Brain microvascular endothelial cell (primary cell): ENCODE measurements at places on chromosomes 2 and 18.
A peak's percentile ranks its signal among the peaks of the same experiment; 100 is the strongest.

- DNase-seq, result peak; percentile 15
Observed at GRCh38 chr2:96760986-96761832, 507 bp downstream of the CNNM4 start.

- no peak for DNase-seq
Observed at GRCh38 chr2:160479269-160479668, 14.3 kb downstream of the RBMS1 start.

- no peak for DNase-seq
Observed at GRCh38 chr2:42510191-42510590, 16.4 kb upstream of the KCNG3 start.

DNA sequence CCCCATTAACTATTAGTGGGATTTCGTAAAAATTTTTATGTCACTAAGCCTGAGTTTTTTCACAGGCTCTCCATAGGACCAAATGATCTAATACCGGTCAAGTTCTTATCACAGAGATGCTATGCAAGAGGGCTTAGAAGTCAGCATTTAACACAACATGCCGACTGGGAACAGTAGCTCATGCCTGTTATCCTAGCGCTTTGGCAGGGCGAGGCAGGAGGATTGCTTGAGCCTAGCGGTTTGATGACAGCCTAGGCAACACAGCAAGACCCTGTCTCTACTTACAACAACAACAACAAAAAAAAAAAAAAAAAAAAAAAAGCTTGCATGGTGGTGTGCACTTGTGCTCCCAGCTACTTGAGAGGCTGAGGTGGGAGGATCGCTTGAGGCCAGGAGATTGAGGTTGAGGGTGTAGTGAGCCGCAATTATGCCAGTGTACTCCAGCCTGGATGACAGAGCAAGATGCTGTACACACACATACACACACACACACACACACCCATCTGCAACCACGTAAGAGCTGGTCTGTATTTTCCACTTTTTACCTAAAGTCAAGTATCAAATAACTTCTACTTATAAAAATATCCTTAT lies 67.6 kb upstream of the FAM124B start:
- DNase-seq, result no peak

DNA sequence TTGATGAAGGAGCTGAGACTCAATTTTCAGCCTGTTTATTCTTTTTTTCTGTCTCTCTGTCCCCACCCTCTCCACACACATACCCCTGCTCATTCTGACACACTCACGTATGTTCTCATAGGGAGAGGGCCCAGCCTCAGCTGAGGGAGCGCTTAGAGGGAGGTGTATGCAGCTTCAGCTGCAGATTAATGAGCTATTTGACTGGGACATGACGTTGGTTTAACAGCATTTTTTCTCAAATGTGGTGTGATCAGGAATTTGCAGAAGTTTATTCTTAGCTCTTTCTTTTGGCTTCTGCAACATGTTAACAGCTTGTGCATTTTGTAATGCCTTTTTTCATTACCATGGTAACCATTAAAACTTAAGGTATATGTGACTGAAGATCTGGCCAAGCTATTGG lies 1547.1 kb upstream of the PIK3C3 start:
- DNase-seq, result no peak

- no peak for DNase-seq
Observed at GRCh38 chr18:39500306-39500705, 1934.7 kb upstream of the CELF4 start.

DNA sequence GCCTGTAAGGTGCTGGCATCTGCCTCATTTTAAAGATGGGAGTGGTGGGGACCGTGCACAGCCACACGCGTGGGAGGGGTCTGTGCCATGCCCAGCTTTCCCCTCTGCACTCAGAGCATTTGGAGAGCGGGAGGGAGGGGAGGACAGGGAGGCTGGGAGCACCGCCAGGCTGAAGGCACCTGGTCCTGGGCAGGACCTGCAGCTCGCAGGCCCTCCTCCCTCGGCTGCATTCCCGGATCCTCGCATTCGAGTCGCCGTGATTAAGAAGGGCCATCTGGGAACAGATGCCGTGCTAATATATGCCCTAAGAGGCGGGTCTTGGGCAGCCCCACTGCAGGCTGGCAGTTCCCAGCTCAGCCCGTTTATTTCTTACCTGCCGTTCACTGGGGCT lies 84.0 kb downstream of the PTGR3 start:
- DNase-seq, result no peak

- no peak for DNase-seq
Observed at GRCh38 chr18:69956057-69956456, 8.4 kb upstream of the CD226 start.

DNA sequence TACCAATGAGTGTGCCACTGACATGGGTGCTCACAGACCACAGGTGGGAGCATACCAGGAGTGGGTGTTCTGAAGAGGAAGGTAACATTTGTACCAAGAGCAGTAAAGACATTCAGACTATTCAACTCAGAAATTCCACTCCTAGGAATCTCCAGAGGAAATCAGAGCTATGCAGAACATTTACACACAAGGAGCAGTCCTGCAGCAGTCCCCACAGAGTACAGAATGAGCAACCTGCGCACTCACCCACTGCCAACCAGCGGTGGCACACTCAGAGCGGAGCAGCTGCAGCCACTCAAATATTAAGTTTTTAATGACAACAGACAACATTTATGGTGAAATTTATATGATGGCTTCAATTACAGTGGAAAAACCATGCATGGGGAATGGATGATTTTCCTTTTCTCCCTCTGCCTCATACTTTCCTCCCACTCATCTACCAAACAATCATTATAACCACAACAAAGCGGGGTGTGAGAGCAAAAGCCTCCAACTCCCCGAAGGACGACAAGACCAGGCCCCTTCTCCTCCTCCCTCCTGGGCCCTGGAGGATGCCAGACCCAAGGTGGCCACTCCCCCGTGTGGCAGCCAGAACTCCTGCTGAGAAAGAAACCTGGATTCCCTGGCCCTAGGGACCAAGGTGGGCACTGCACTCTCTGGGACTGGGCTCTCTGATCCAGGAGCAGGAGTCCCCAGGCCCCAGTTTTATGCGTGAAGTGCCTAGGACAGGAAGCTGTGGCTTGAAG lies 5.4 kb downstream of the HS6ST1 start:
- no peak for DNase-seq

- DNase-seq, result no peak
Observed at GRCh38 chr2:129861666-129862288, 117.7 kb upstream of the RAB6C start.

DNA sequence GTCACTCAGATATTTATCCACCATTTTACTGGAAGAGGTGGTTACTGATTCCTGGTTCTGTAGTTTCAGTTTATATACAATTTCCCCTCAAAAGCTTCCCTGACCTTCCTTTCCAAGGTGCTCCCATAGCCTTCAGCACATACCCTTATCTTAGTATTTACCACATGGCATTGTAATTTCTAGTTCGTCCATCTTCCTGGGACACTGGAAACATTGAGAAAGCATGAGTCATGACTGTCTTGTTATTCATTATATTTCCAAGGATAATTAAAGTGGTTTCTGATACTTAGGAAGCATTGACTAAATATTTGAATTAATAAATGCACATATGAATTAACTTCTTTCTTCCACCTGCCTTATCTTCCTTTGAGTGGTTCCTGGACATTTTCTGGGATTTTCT lies 203.8 kb downstream of the ETAA1 start:
- DNase-seq, result peak; percentile 39

DNA sequence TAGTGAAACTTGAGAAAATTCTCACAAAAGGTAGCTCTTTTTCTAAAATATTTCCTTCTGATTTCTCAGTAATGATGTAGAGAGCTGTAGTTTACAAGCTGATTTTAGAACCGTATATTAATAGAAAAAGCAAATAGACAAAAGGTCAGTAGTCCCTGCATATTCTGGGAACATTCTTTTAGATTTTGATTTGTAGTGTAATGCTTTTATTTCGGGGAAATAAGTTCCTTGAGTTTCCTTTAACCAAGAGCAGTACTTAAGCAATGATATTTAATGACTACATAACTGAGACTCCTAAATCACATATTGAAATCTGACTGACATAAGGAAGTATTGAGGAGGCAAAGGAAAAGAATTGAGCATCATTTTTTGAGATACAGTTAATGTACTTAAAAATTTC lies 22.4 kb downstream of the NBEAL1 start:
- no peak for DNase-seq

DNA sequence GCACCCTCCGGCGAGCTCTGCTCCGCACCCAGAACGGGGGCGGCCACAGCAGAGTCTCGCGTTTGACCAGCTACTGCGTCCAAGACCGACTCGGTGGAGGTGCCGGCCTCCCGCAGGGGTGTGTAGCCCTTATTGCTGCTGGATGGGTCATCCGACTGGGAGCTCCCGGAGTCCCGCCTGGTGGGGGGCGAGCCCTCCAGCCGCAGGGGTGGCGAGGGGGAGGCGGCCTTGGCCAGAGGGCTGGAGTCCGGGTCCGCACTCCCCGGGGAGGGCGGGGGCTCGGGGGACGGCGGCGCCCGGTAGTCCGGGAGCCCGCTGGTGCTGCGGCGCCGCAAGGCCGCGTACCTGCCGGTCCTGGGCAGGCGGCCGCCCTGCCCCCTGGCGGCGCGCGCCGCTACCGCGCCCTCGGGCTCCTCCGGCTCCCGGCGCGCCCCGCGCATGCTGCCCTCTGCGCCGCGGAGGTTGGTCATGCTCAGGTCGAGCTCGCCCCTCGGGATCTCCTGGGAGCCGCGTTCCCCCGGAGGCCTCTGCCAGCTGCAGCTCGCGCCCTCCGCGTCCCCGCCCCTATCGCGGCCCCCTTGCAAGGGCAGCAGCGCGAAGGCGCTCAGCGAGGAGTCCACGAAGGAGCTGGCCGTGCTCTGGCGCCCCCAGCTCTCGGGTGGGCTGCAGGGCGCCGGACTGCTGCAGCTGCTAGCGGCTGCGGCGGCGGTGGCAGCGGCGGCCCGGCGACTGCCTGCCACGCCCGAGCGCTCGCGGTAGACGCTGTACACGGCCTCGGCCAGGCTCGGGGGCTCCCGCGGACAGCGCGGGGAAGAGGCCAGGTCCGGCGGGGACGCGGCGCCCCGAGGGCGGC lies 4.8 kb downstream of the TMEM200C start:
- DNase-seq, result no peak

- DNase-seq, result no peak
Observed at GRCh38 chr2:100960688-100961087, 41.4 kb upstream of the RPL31 start.

DNA sequence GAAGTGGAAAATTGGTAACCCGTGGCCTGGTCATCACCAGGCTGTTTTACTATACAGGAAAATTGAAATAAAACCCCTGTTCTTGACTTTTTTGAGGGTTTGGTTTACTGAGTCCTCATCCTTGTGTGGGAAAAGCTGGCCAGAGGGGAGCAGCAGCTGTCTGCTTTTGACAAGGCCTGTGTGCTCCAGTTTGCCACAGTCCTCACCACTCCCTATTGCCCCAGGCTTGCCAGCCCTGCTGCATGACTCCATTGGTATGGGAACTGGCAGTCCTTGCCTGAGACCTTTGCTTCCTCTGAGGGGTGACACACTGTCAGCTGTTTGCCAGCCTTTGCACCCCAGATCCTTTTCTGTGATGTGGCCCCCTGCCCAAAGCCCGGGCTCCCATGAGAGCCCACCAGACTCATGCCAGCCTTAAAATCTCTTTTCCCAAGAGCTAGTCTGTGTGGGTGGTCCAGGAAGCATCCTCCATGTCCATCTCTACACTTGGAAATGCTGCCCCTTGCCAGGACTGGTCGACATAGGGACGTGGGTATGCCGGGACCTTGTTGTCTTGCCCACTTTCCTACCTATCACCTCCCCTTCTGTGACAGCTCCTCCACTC lies 39.0 kb downstream of the GLI2 start:
- DNase-seq, result no peak

DNA sequence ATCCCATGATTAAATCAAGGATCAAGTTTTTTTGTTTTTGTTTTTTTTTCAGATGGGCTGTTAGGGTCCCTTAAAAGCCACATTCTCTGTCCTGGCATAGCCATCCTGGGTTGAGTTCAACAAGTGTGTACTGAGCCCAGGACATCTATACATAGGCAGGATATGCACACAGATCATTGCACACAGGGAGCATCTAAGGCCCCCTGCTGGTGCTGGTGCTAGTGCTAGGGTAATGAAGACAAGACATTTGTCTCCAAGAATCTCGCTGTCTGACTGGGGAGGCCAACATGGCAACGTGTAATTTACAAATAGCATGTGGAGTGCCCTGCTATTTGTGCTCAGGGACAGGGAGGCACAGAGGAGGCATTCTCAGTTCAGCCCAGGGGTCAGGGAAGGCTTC lies 124.5 kb downstream of the VAPA start:
- no peak for DNase-seq

- DNase-seq, result no peak
Observed at GRCh38 chr2:66324909-66325528, 109.9 kb upstream of the MEIS1 start.

- peak; percentile 87 for DNase-seq
Observed at GRCh38 chr2:133324150-133324561, 244.1 kb downstream of the NCKAP5 start.

- DNase-seq, result no peak
Observed at GRCh38 chr2:175312137-175312536, 130.6 kb upstream of the ATP5MC3 start.

- no peak for DNase-seq
Observed at GRCh38 chr2:99899058-99899855, 243.1 kb downstream of the AFF3 start.

DNA sequence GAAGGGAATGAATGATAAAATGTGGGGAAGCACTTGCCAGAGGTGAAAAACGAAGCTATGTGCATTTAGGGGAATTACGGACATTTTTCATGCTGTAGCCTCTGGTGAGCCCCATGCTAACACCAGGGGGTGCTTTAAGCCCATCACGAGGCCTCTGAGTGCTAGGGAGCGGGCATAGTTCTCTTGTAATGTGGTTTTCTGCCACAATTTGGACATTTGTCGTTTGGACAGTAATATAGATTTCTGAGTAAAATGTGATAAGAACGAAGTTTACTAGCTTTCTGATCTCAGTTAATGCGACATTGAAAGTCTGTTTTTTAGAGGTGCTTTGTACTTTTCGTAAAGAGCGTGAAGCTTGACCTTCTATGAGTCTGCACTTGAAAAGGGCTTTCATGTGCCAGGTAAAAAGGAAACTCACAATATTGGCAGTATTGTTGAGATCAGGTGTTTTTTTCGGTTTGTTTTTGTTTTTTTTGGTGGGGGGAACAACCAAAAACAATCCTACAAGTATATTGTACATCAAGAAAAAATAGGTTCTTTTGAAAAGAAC lies 50.6 kb downstream of the TRAF3IP1 start:
- peak; percentile 67 for DNase-seq

GRCh38 chr2:10790228-10790973 lies 22.2 kb downstream of the PDIA6 start:
- no peak for DNase-seq

GRCh38 chr18:58097121-58097906 lies 53.3 kb downstream of the NEDD4L start:
- peak; percentile 18 for DNase-seq

DNA sequence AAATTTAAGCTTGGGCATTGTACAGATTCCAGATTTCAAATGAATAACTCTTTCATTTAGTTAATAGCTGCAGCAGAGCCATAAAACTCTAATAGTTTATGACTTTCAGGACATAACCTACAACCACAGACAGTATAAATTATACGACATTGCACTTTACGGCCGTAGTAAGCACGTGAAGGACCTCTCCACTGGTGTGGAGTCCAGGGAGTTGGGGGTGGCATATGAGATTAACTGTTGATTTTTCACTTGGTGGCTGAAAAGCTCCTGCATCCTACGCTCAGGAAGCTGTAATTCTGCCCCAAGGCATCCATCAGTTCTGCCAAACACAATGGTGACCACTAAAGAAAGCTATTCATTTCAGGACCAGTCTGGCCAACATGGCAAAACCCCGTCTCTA lies 376.2 kb downstream of the SOX11 start:
- no peak for DNase-seq

- no peak for DNase-seq
Observed at GRCh38 chr2:161570424-161571050, 53.7 kb upstream of the SLC4A10 start.

GRCh38 chr2:109467701-109468100 lies 146.1 kb downstream of the SEPTIN10 start:
- DNase-seq, result peak; percentile 43

- DNase-seq, result peak; percentile 25
Observed at GRCh38 chr2:146370826-146371225, 1474.0 kb upstream of the ACVR2A start.
